ENCODE measurements at places on chromosomes 3 and 15.

DNA sequence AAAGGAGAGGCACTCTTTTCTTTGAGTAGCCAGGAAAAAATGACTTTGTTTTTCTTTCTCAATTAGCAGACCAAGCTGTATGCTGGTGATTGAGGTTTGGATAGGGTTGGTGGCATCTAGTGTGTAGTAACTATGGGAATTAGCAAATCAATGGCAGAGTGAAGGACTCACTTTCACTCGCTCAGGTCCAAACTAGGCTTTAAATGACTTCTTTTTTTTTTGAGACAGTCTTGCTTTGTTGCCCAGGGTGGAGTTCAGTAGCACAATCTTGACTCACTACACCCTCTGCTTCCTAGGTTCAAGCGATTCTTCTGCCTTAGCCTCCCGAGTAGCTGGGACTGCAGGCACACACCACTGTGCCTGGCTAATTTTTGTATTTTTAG, 35.9 kb downstream of the PRKCI start:
- no peak for DNase-seq

DNA sequence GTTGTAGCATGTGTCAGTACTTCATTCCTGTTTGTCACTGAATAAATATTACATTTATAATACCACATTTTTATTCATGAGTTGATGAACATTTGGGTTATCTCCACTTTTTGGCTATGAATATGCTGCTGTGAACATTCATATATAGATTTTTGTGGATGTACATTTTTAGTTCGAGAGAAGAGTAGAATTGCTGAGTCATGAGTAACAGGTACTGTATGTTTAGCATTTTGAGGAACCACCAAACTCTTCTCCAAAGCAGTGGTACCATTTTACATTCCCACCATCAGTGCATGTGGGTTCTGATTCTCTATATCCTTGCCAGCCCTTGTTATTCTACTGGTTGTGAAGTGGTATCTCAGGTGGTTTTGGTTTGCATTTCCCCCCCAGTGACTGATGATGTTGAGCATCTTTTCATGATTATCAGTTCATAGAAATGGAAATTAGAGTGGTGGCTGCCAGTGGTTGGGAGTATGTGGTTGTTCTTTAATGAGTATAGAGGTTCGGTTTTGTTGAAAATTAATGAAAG, 59.6 kb downstream of the CCDC66 start:
- DNase-seq, result no peak

DNA sequence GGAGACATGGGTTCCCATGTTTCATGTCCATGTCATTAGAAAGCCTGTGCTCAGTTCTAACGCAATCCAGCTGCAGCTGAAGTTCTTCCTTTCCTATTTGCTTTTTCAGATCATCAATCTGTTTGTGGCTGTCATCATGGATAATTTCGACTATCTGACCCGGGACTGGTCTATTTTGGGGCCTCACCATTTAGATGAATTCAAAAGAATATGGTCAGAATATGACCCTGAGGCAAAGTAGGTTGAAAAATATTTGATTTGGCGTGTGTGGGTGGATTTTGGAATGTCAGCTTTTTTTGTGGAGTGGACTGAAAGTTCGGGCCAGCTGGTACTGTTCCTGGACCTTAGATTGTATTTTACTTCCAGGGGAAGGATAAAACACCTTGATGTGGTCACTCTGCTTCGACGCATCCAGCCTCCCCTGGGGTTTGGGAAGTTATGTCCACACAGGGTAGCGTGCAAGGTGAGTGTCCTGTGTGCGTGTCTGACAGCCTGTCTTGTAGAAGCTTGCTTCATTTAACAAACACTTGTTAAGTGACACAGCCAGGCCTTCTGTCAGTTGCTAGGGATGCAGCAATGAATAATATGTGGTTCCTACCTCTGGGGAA, 69.6 kb downstream of the CHDH start:
- DNase-seq, result no peak

- DNase-seq, result no peak
These were observed 13.0 kb downstream of the CERS3 start for GRCh38 chr15:100515758-100516157.

DNA sequence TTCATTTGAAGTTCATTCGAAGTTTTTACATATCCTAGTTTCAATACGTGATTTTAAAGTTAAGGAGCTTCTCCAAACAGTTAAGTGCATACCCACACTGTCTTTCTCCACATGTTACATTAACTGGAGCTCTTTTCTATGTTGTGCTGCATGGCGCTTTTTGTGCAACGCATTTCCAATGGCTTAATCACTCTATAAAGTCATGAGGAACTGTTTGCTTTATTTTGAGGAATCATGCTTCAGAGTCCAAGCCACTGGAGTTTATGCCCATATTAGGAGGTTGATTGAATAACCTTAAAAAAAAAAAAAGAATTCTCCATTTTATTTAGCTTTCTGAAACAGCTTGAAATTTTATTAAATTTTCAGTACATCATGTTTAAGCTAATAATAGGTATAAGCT, 109.4 kb upstream of the MBNL1 start:
- no peak for DNase-seq

- DNase-seq, result no peak
These were observed 106.7 kb downstream of the RYK start for GRCh38 chr3:134143828-134144401.

DNA sequence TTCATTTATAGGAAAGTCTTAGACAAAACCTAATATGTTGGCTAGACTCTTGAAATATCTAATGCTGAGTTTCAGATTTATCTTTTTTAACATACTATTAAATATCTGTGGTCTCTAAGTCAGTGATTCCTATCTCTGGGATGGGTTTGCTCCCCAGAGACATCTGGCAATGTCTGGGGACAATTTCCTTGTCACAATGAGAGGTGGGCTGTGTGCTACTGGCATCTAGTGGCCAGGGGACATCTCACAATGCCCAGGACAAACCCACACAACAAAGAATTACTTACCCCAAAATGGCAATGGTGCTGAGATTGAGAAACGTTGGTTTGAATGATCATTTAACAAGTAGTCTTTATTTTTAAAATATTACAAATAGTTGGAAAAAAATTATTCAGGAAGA, 602.1 kb downstream of the MAGI1 start:
- peak; percentile 27 for DNase-seq

GRCh38 chr3:49016414-49017228, 1.8 kb downstream of the DALRD3 start:
- DNase-seq, result no peak

DNA sequence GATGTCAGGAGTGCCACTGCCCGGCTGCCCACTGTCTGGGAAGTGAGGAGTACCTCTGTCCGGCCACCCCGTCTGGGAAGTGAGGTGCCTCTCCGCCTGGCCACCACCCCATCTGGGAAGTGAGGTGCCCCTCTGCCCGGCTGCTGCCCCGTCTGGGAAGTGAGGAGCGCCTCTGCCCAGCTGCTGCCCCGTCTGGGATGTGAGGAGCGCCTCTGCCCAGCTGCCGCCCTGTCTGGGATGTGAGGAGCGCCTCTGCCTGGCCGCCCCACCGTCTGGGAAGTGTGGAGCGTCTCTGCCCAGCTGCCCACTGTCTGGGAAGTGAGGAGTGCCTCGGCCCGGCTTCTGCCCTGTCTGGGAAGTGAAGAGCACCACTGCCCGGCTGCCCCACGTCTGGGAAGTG, 3.3 kb downstream of the COX17 start:
- no peak for DNase-seq

GRCh38 chr3:101976473-101976872, 127.2 kb downstream of the NFKBIZ start:
- DNase-seq, result no peak

- DNase-seq, result no peak
These were observed 14.9 kb downstream of the LIPH start for GRCh38 chr3:185537369-185537970.

GRCh38 chr15:37199545-37199944, 99.2 kb upstream of the MEIS2 start:
- no peak for DNase-seq

GRCh38 chr15:29172742-29173725, 96.6 kb downstream of the NSMCE3 start:
- no peak for DNase-seq

- no peak for DNase-seq
These were observed 63.7 kb upstream of the FOXB1 start for GRCh38 chr15:59940456-59940855.

- no peak for DNase-seq
These were observed 339.5 kb upstream of the DNAJC19 start for GRCh38 chr3:181329024-181329423.

- no peak for DNase-seq
These were observed 22.3 kb downstream of the THRB start for GRCh38 chr3:24472358-24472757.

- DNase-seq, result no peak
These were observed 218.8 kb downstream of the OSBPL10 start for GRCh38 chr3:31762097-31762764.

GRCh38 chr3:19543212-19543841, 390.7 kb downstream of the EFHB start:
- DNase-seq, result peak; percentile 11

GRCh38 chr15:83554558-83554957, 99.4 kb upstream of the ADAMTSL3 start:
- no peak for DNase-seq

DNA sequence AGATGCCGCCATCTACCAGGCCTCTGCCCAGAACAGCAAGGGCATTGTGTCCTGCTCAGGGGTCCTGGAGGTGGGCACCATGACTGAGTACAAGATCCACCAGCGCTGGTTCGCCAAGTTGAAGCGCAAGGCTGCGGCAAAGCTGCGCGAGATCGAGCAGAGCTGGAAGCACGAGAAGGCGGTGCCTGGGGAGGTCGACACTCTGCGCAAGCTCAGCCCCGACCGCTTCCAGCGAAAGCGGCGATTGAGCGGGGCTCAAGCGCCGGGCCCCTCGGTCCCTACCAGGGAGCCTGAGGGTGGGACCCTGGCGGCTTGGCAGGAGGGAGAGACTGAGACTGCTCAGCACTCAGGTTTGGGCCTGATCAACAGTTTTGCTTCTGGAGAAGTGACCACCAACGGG, 22.6 kb downstream of the ALPK3 start:
- no peak for DNase-seq

GRCh38 chr3:181943285-181943684, 231.6 kb downstream of the SOX2 start:
- DNase-seq, result no peak

GRCh38 chr15:62453375-62453774, 288.3 kb upstream of the C2CD4B start:
- DNase-seq, result no peak

DNA sequence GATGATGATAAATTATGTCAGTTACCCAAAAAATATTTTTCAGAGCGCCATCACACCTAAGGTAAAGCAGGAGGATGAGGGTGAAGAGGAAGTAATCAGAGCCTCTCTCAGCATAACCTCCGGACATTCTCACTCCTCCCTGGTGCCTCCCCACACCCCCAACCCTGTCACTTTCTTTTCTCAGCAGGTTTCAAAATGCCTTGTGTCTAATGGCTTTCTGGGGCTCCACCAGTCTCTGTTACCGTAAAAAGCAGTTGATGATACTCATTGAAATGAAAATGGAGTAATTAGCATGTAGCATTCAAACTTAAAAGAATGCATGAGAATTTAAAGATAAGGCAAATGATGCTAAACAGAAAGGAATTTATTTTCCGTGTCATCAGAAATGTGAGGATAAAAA, 180.0 kb downstream of the ERC2 start:
- DNase-seq, result peak; percentile 11

- no peak for DNase-seq
These were observed 10.9 kb downstream of the CERS3 start for GRCh38 chr15:100517846-100518245.

- DNase-seq, result no peak
These were observed 138.4 kb downstream of the TNIK start for GRCh38 chr3:171321559-171322360.

- no peak for DNase-seq
These were observed 103.9 kb downstream of the ISL2 start for GRCh38 chr15:76440441-76440840.

GRCh38 chr15:98690272-98690950, 42.1 kb downstream of the IGF1R start:
- DNase-seq, result no peak

DNA sequence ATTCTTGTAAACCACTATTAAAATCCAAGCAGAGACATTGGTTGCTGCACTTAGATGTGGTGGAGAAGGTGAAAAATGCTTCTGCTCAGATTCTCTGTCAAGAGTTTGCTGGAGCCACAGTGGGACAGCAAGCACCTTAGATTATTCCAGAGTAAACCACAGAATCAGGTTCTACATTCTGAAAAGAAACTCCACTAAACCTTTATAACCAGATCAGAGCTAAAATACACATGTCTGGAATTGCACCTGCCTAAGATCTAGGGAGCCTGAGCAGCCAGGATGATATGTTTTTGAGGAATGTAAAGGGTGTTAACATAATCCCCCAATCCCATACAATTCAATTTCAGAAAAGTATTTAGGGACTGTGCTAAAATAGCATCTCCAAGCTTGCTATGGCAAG, at the start of gene ZPLD1:
Gene ZPLD1, plus strand, starts transcription at position 301 of the 400 bp plus-strand sequence. CDS start 3,473 bp downstream, outside the sequence.
- DNase-seq, result no peak
